ENCODE measurements at places on chromosomes 16 and 17. TPM values are rescaled to one million over a fixed set of nuclear protein-coding genes. Genes with fewer than 3 reads are reported as not detected.

DNA sequence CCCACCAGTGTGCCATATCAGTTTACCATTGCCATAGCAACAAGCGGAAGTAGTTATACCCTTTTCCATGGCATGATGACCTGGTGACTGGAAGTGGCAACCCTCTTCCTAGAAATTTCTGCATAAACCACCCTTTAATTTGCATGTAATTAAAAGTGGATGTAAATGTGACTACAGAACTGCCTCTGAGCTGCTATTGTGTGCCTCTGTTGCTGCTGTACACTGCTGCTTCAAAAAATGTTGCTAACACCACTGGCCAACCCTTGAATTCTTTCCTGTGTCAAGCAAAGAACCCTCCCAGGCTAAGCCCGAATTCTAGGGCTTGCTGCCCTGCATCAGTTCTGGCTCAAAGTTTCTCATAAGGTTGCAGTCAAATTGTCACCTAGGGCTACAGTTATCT lies 12.9 kb upstream of the MED13 start:
- DNase-seq: no peak

- DNase-seq: no peak
These were observed 8.0 kb downstream of the AHSP start for GRCh38 chr16:31535737-31536136.

Gene CDH5
- total RNA-seq: 0.46 TPM

GRCh38 chr17:2736956-2737355 lies 12.5 kb downstream of the CCDC92B start:
- no peak for DNase-seq

GRCh38 chr17:17913695-17914332 lies 58.4 kb downstream of the TOM1L2 start:
- DNase-seq: no peak

GRCh38 chr16:10428433-10429168 lies 42.7 kb downstream of the ATF7IP2 start:
- no peak for DNase-seq

DNA sequence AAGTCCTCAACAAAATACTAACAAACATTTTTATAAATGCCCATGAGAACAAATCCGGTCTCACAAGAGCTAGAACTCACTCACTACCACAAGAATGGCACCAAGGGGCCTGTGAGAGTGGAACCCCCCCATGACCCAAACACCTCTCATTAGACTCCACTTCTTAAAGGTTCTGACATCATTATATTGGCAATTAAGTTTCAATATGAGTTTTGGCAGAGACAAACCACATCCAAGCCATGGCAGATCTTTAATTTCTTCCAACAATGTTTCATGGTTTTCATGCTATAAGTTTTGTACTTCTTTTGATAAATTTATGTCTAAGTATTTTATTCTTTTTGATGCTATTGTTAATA lies 30.0 kb upstream of the ATP2A3 start:
- DNase-seq: no peak

GRCh38 chr16:86762095-86762494 lies 183.7 kb downstream of the FOXL1 start:
- no peak for DNase-seq

Gene CBX2
- 72.0 TPM for total RNA-seq

DNA sequence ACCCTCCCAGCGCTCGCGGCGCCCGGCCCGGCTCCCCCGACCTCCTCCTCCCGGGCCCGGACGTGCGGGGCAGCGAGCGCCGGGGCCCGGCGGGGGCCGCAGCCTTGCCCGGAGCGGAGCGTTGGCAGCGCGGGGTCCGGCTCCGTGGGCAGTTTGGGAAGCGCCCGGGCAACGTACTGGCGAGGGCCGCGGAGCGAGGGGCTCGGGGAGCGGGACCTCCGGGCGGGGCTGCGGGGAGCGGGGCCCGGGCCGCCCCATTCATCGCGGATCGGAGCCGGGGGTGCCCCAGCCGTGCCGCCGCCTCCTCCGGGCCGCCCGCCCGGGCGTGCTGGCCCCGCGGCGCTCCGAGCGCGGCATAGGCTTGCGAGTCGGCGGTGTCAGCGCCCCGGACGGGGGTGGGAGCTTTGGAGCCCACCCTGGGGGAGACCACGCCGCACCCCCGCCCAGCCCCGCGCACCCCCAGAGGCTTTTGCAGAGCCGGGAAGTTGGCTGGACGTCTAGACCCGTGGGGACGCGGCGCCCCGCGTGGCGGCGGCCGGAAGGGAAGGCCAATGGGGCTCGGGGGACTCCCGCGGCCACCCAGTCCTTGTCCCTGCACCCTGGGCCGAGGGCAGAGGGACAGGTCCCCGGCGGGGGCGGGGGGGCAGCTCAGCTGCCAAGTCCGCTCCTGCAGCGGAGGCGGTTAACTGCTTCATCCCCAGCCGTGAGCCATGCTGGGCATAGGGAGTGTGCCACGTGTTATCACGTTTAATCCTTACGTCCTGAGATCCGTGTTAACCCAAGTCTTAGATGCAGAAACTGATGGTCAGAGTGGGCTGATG lies 852 bp downstream of the ZNF469 start:
- no peak for DNase-seq

- DNase-seq: no peak
These were observed 9.8 kb downstream of the SLC16A3 start for GRCh38 chr17:82238472-82239201.

Gene ALOXE3
- 0.14 TPM for total RNA-seq

GRCh38 chr17:38982858-38983746 lies 15.9 kb upstream of the FBXO47 start:
- no peak for DNase-seq

- no peak for DNase-seq
These were observed 971 bp downstream of the MINK1 start for GRCh38 chr17:4833941-4834680.

- no peak for DNase-seq
These were observed 6.9 kb downstream of the HERPUD1 start for GRCh38 chr16:56938664-56939513.

- DNase-seq: no peak
These were observed 24.9 kb downstream of the KIAA0513 start for GRCh38 chr16:85052536-85052935.

Gene MEIOC
- total RNA-seq: not detected

Gene CDRT15L2
- total RNA-seq: not detected

Gene TSPAN10
- 1.4 TPM for total RNA-seq

Gene TAF15
- total RNA-seq: 223 TPM

DNA sequence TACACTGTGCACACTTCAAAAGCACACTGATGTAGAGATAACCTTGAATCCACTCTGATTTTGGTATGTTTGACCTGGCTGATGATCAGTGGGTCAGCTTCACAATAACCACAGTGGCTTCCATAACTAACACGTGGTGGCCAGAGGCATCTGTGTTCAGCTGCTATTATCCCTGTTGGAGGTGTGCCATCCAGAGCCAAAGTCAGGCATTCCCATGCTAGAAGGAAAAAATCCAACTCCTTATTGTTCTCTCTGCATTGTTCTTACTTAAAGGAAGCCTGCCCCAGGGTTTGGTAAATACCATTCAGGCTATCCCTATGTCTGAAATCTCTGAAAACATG lies 127.3 kb upstream of the MON1B start:
- no peak for DNase-seq

DNA sequence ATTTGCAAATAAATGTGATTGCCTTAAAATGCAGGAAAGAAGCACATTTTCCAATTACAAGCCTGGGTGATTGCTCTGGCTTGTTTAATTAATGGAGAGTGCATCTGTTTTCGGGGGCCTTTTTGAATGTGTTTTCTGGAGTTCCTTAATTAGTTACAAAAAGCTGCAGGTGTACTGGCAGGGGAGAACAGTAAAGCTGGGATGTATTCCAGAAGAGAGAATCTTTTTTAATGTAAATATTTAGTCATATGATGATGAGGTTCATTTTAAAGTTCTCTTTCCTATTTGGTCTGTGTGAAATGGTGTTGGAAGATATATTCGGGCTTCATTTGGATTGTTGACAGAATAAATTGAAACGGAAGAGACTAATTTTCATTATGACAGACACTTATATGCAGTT lies 70.9 kb upstream of the N4BP1 start:
- DNase-seq: no peak

- no peak for DNase-seq
These were observed 59.1 kb downstream of the PRMT7 start for GRCh38 chr16:68369697-68370580.

- DNase-seq: no peak
These were observed 49.5 kb downstream of the SRCIN1 start for GRCh38 chr17:38556239-38556638.

GRCh38 chr16:88910284-88911135 lies 44.0 kb upstream of the PABPN1L start:
- DNase-seq: no peak

- DNase-seq: no peak
These were observed 141.5 kb downstream of the TOX3 start for GRCh38 chr16:52405441-52405840.

Gene USP31
- total RNA-seq: 9.1 TPM

- DNase-seq: no peak
These were observed 22.1 kb upstream of the IL17C start for GRCh38 chr16:88616320-88616719.

GRCh38 chr16:15434079-15434424 lies 336 bp upstream of the BMERB1 start:
- no peak for DNase-seq

GRCh38 chr17:31411707-31412285 lies 20.3 kb downstream of the RAB11FIP4 start:
- no peak for DNase-seq

DNA sequence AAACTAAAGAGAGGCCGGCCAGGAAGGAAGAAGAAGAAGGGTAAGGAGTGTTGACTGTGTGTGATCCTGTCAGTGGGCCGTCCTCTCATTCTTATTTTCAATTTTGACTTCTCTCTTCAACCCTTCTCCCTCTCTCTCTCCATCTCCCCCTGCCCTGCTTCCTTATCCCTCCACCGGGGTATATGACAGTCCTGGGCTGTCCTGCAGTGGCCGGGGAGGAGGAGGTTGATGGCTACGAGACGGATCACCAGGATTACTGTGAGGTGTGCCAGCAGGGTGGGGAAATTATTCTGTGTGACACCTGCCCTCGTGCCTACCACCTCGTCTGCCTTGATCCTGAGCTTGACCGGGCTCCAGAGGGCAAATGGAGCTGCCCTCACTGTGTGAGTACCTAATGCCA lies 5.6 kb downstream of the CHD3 start:
- no peak for DNase-seq

GRCh38 chr16:57862698-57863433 lies 60.6 kb upstream of the KIFC3 start:
- no peak for DNase-seq

GRCh38 chr17:21368545-21369246 lies 7.5 kb upstream of the KCNJ12 start:
- no peak for DNase-seq

DNA sequence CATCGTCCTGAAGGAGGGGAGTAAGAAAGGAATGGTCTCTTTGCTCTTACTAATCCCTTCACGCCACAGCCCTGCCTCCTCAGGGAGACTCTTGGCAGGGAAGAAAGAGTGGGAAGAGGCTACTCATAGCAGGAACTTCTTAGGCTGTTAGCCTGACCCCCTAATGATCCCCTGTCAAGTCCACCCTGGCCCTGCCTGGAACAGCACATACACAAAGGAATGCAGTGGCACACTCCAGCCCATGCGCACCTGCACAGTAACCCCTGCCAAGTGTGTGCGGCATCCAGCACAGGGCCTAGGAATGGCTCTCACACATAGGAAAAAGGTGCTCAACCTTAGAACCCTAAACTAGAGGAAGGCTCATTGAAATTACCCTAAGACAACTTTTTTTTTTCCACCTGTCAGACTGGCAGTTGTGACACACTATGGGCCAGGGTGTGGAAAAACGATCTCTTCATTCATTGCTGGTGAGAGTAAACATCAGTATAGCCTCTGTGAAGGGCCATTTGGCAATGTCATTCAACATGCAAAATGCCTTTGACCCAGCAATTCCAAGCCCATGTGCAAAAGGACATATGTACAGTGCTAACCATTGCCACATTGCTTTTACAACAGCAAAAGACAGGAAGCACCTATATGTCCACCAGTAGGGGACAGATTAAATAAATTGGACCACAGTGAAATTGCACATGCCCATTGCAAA lies 50.1 kb downstream of the PIMREG start:
- no peak for DNase-seq

DNA sequence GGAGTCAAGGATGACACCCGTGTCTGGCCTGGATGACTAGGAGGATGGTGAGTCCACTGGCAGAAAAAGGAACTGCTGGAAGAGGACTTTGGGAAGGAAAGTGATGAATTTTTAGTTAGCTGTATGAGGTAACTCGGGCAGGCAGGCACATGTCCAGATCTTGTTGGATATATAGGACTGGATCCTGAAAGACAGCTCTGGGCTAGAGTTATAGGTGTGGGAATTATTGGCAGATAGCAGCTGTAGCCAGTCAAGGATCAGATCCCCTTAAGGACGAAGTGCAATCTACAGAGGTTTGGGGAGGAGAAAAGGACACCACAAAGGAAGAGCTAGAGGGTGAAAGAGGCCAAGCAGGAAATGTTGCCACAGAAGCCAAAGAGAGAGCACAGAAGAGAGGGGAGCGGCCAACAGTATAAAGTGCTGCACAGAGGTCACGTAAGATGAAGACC lies 10.1 kb downstream of the CYB5D1 start:
- no peak for DNase-seq

GRCh38 chr17:63973930-63974593 lies 1.3 kb upstream of the SCN4A start:
- no peak for DNase-seq

Gene MYH3
- 11.2 TPM for total RNA-seq

GRCh38 chr16:361872-362701 lies 8.3 kb downstream of the MRPL28 start:
- DNase-seq: no peak

Gene CLEC18B
- 8.2 TPM for total RNA-seq

DNA sequence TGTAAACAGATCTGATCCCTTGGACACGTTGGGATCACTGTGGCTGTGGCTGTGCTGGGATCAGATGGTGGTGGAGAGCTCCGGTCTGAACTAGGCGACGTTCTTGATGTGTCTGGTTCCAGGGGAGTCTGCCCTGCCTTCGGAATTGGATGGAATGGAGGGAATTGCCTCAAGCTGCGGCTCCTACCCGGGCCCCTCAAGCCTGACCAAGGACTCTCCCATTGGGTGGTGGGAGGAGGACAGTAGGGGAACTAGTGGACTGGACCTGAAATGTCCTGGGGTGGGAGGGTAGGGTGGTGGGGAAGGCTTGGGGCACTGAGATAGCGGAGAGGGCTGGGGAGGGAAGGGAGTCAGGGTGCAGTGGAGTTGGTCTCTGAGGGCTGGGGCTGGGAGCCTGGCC lies 3.2 kb upstream of the UBALD1 start:
- DNase-seq: no peak

Measured in type B pancreatic cell (in vitro differentiated cells).